Stimulated activated CD4-positive, alpha-beta T cell treated with anti-CD3 and anti-CD28 coated beads, Interleukin-1b, Interleukin-23, amount 100 ng/mL, for 1 hour (primary cell): ENCODE measurements at places on chromosomes 12 and 14.

DNA sequence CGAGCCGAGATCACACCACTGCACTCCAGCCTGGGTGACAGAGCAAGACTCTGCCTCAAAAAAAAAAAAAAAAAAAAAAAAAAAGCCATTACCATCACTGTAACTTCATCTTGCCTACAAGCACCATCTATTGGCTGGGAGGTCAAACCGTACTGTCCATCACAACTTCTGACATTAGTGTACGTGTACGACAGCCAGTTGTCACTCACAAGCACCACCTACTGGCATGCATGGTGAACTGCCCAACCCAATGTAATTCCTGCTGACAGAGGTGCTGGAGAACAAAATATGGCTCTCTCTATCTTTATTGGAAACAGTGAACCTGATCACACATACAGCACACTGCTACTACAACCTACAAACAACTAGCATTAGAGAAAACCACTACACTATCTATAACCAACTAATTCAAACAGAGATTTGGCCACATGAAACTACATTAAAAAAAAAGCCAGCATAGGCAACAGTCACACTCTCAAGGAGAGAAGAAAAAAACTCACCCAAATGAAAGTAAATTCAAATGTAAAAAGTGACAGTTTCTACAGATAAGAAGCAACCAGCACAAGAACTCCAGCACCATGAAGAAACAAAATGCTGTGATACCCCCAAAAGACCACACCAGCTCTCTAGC is 82.3 kb downstream of the PUS7L start:
- DNase-seq = no peak

DNA sequence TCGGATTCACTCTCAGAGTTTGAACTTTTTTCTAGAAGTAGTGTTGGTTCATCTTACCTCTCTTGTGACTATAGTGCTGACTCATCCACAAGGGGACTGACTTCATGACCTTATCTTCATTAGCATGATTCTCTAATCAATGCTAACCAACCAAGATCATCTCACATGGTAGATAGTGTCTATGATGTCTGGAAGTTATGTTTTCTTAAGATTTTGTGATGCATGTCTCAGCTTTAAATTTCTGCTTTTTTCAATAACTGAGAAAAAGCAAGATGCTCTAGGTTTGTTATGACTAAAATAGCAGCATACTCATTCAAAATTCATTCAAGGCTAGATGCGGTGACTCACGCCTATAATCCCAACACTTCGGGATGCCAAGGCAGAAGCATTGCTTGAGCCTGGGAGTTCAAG is 12.3 kb upstream of the SLC35E3 start:
- no peak for DNase-seq

GRCh38 chr12:58844161-58844560 is 76.1 kb downstream of the LRIG3 start:
- no peak for DNase-seq

DNA sequence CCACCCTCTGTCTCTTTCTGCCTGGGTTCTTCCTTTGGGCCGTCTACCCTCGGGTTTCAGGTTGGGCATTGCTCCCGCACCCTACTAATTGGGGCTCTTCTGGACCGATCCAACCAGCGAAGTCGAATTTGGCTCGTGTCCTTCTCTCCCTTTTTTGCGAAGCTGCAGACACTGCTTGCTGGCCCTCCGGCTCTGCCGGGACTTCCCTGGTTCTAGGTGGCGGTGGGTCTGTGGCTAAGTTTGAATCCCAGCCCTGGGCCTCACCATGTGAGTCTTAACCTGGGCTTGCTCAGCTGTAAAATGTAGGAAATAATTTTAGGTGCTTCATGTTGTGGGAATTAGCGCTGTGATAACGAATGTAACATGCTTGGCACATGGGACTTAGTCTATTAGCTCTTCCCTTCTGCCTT is 418 bp upstream of the CISTR start:
- DNase-seq = no peak

- DNase-seq = no peak
Observed at GRCh38 chr12:81294325-81295190, 216.7 kb downstream of the ACSS3 start.

- no peak for DNase-seq
Observed at GRCh38 chr14:77303417-77304156, 17.1 kb downstream of the POMT2 start.

GRCh38 chr12:91978143-91978542 is 167.5 kb downstream of the BTG1 start:
- no peak for DNase-seq

GRCh38 chr12:74889563-74890236 is 319.9 kb downstream of the KCNC2 start:
- DNase-seq = no peak

DNA sequence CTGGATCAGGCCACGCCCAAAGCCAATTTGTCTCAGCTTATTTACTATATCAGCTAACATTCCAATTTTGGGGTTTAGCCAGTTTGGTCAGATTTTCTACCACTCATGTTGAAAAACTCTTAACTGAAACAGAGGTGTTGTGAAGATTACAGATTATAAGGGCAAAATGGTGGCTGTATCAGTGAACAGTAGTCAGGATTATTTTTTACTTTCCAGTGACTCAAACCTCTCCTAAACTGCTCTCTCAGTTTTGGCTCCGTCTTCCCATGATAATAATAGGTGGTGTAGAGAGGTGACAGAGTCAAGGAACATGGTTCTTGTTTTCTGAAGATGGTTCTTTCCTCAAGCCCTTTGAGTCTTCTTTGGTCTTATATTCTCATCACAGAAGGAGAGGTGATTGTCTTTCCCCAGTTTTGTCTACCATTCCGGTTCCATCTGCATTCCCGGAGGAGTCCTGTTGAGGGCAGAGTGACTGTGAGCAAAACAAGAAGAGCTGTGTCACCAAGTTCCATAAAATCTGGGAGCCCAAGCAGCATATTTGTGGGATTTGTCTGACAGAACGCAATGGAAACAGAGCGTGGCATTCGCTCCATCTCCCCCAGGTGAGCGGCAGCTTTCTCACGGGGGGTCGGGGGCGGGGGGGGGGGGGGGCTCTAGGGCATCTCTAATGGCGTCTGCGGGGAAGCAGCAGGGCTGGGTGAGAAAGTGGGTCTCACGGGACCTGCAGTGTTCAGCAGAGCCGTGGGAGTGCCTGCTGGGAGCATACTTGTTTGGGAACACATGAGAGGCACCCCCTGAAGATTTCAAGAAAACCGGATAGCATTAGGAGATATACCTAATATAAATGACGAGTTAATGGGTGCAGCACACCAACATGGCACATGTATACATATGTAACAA is 59.1 kb downstream of the TBC1D30 start:
- DNase-seq = no peak

DNA sequence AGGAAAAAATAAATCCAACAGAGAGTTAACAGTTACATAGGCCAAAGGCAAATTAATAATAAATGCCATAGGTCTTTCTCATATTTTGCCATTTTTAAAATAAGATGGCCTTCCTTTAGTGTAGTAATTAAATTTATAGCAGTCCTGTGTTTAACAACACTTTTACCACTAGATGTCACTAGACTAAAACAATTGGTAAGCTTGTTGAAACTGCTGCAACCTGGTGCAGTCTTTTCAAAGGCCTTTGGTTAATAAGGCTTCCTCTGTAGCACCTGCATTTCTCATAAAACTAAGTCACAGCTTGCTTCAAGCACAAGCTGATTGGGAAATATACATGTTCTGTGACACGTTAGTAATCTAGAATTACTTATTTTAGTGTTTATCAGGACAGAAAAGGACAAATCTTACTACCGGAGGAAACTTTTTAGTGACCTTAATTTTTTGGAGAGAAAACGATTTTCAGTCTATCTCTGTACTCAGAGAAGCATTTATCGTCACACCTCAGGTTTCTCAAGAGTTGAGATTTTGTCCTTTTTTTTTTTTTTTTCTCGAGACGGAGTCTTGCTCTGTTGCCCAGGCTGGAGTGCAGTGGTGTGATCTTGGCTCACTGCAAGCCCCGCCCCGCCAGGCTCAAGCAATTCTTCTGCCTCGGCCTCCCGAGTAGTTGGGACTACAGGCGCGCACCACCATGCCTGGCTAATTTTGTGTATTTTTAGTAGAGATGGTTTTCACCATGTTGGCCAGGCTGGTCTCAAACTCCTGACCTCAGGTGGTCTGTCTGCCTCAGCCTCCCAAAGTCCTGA is 20.0 kb downstream of the BORCS5 start:
- DNase-seq = no peak

DNA sequence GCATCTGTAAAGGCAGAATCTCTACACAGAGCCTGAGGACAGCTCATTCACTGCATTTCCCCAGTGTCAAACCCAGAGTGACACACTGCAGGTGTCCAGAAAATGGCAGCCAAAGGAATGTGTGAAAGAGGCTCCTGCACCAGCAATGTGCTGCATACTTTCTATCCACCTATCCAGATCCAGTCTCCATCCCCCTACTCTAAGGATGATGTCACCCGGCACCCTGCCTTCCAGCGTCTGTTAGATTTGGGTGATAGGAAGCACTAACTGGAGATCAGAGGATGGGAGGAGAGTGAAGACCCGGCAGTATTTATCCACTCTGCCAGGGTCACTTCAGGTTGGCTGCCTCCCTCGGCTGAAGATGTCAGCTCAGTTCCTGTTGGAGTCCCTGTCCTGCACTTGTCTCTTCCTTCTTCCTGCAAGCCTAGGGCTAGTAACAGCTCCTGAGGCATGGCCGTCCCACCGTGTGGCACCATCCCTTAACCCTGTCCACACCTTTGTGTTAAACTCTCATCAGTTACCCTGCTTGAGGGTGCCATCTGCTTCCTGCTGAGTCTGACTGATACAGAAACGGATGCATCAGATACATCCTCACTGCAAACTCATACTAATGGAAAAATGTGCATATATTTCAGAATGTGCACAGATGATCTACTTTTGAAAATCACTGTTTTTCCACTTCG is 13.0 kb upstream of the GPR68 start:
- DNase-seq = no peak

- no peak for DNase-seq
Observed at GRCh38 chr12:2239381-2239871, 186.6 kb downstream of the CACNA1C start.

DNA sequence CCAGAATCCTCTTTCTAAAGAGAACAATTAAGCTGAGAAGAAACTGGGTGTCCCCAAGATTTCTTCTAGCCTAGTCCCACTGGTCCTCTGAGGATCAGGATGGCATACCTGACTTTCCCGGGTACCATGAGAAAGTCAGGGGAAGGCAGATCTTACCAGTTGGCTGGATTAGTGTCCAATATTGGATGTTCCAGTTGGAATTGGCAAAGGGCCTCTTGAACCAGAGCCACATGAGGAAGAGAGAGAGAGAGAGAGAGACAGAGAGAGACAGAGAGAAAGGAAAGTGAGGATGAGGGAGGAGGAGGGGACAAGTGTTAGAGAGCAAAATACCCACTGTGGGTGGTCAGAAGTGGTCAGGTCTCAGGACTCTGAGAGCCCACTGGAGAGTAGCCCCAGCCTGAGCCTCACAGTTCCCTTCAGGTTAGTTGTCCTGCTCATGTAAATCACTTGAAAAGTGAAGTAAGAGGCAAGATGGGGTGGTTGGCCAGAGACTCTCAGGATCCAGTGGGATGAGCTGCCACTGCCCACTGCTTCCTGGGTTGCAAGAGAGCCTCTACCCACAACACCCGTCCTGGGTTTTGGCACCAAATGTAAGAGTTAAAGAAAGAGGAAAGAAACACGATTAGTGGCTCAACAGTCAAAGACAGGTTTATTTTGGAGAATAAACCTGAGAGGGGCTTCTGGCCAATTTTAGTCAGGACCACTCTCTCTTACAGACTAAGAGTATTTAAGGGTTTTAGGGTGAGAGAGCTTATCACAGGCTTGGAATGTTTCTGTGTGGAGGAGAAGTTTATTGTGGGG is 28.4 kb upstream of the A2M start:
- DNase-seq = no peak
